ENCODE measurements at places on chromosomes 1 and 21.

DNA sequence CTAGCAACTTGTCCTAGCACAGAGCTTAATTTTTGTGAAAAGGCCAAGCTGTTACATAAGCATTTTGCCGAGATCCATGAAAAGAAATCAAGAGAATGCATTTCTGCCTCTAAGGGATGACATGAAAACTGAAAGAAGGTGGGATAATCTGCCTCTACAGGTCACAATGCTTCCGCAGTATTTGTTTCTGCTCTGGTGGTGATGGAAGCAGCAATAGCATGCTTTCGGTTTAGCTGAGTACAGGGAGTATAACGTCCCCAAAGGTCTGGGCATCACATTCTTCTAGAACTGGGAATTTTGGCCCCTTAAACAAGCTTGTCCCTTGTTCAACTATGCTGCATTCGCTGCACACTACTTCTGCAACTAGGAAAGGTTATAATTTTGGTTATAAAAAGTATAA is 14.4 kb upstream of the MAGI3 start:
- DNase-seq: no peak

- DNase-seq: peak; percentile 57
Observed at GRCh38 chr21:38805328-38806152, at the start of gene ETS2. TSS of gene ETS2 (plus strand) at chr21:38805929. CDS start at chr21:38810035, 4,106 bp downstream.

DNA sequence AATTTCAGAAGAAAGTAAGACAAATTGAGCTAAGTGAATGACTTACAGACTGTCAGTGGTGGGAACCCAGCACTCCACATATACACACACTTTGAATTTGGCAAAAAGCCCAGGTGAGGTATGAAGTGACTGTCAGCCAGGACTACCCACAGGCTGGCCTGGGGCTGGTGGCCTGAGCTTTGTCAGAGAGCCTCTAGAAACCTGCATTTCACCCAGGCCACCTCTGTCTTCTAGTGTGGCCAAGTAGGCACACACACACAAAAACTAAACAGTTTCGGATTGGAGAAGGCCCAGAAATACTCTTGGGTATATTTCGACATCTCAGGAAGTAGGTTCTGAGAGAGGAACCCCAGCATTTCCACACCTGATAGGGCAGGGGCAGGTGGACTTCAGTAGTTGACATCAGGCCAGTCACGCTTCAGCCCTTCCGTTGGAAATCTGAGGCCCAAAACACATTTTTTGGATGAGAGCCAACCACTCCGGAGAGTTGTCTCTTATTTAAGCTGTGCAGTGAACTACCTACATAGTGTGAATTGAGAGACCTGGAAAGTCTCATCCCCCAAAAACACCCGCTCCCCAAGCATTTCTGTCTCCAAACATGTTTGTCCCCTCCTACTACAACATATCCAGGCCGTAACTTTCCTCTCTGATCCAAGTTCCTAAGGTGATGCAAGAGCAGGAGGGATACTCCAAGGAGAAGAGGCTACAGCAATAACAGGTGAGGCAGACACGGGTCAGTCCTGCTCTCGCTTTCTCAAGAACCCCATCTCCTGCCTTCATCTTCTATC is 167.2 kb upstream of the PROX1 start:
- no peak for DNase-seq

GRCh38 chr1:236516929-236517704 is 6.7 kb upstream of the LGALS8 start:
- no peak for DNase-seq

- no peak for DNase-seq
Observed at GRCh38 chr1:234840843-234841242, 230.9 kb upstream of the IRF2BP2 start.

DNA sequence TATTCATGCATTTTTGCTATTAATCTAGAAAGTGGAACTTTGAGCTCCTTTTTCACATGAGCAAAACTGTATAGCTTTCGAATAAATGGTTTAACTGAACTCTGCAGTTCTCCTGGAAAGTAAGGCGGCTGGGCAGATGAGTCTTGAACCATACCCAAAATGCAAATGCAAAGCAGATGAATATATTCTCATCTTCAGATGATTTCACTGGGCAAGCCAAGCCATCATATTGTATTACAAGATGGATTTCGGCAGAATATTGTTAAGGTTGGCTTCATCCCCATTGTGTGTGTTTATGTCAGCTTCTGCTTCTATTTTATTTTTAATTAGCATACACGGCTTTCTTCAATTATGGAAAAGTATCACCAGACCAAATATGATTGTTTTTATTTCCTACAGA is 209.6 kb downstream of the GREM2 start:
- DNase-seq: no peak
